Cardiac ventricle fibroblast (primary cell): ENCODE measurements at places on chromosomes 7 and 10. TPM values are rescaled to one million over a fixed set of nuclear protein-coding genes. Genes with fewer than 3 reads are reported as not detected.

IQUB gene
- total RNA-seq: 0.10 and 0.12 TPM in 2 replicates

TSPAN12 gene
- total RNA-seq: 0.88 and 1.7 TPM in 2 replicates

PDE6C gene
- not detected in 2 replicates for total RNA-seq

GLRX3 gene
- total RNA-seq: 47.8 and 89.7 TPM in 2 replicates

METTL27 gene
- total RNA-seq: 2.0 and 3.0 TPM in 2 replicates

PRR15 gene
- total RNA-seq: 4.2 and 4.8 TPM in 2 replicates

EBLN1 gene
- total RNA-seq: not detected in 2 replicates

NCF1 gene
- not detected in 2 replicates for total RNA-seq

EPO gene
- total RNA-seq: not detected in 2 replicates
